ENCODE measurements at places on chromosomes 12 and 14.

DNA sequence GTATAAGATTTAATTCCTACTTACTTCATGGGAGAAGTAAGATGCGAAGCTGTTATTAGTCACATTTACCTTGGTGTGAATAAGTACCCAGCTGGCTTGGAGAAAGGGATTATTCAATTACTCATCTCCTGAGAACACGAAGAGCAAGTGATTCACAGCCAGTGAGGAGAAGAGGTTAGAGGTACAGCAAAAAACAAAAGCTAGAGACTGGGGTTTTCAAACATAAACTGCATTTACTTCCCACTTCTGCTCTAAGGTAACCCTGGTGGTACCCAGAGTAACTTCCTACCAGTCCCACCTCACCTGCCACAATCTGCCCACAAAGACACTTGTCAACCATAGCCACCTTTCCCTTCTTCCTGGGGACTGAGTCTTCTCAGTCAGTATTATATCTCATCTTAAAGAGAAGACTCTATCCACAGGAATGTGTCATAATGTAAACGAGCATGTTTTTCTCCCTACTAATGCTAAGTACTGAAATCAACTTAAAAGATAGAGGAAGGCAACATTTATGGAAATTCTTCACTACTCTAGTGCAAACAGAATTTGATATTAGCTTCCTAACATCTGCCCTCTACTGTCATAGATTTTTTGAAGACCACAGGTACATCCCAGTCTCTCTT, 6.0 kb upstream of the IL22 start:
- no peak for DNase-seq

GRCh38 chr12:51841727-51842126, 6.8 kb downstream of the FIGNL2 start:
- no peak for DNase-seq

DNA sequence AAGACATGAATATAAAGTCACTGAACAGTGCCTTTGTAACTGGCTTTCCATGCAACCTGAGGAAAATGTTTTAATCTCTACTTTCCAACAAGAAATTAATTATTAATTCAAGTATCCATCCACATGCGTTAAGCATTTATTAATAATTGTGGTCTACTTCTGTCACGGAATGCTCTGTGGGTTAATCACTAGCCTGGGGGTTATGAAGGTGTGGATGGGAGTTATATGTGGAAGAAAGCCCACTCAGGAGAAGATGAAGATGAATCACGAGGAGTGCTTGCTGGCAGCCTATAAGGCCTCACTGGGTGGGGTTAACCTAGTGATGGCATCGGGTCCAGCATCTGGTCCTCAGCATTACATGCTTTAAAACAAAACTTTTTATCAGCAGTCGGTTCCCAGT, 99.5 kb upstream of the AVPR1A start:
- no peak for DNase-seq

- DNase-seq: no peak
Measured at GRCh38 chr14:29672831-29673230, 254.8 kb downstream of the PRKD1 start.

DNA sequence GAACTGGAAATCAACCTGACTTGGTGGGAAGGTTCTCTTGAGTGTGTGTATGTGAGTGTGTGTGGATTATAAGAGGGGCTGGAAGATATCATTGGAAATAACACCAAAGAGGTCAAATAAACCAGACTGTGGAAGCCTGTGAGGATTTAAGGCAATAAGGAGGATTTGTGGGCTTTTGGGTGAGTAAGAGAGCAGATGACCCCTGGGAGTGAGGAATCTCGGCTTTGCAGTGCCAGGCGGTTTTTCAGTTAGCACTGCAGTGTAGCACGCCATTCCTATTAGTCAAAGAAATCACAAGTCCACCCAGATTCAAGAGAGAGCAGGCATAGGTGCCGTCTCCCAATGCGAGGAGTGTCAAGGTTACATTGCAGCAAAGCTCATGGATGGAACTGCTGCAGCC, 63.3 kb downstream of the CALM1 start:
- no peak for DNase-seq

- no peak for DNase-seq
Measured at GRCh38 chr14:74579447-74580274, 32.4 kb downstream of the LTBP2 start.

DNA sequence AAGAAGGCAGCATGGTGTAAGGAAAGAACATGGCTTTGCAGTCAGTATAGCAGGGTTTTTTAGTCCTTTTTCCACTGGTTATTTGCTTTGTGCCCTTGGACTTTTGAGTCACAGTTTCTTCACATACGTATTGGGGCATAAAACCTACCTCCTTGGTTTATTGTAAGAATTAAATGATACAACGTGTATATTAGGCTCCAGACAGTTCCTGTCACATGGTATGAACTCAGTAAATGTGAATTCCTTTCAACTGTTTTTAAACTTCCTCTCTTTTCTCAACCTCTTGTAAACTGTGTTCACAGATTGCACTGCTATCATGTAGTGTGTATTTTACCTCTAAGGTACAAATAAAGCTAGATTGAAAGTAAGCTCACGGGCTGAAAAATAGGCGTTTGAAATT, 29.5 kb downstream of the MSRB3 start:
- no peak for DNase-seq

- no peak for DNase-seq
Measured at GRCh38 chr14:35419429-35419841, 14.9 kb upstream of the NFKBIA start.

DNA sequence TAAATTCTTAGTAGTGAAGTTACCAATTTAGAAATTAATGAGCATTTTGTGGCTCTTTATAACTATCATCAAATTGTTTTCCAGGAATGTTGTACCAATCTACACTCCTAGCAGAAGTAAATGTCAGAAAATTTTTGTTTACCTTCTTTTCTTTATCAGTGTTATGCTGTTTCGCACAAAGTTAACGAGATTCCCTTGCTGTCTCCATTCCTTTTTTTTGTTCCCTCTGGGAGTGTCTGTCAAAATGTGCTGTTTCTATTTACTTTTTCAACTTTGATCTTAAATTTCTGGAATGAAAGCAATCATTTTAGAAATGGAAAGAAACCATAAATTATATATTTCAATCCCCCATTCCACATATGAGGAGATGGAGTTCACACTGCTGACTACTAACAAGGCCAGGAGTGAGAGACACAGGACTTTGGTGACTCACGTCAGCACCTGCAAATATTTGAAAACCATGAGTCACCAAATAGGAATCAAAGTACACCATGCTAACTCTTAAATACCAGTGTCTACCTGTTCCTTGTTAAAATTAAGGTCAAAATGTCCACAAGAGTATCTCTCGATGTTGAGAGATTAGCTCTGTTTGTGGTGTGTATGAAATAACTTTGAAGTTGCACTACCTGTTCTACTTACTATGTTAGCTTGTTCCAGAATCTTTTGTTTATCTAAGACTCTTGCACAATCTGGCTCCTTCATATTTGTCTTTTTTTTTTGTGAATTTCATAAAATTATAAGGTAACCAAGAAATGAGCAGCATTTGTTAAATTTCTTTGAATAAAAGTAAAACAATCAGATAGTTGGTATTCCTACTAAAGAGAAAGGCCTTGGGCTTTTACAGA, 106.0 kb downstream of the RMST start:
- no peak for DNase-seq

DNA sequence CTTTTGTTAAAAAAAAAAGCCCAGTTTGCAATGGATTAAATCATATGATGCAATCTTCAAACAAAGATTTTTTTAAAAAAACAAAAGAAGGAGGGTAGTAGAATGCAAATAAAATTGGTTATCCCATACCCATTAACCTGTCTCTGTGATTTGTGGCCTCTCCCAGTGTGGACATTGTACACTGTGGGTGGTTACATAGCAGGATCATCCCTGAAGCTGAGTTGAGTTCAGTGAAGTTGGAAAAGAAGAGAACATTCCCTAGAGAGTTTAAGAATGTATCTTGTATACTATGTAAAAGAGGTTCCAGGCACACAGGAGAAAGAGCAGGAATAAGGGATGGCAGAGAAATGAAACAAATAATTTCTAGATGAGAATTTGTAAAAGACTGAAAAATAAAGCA, 142.4 kb upstream of the SLC16A7 start:
- DNase-seq: no peak

DNA sequence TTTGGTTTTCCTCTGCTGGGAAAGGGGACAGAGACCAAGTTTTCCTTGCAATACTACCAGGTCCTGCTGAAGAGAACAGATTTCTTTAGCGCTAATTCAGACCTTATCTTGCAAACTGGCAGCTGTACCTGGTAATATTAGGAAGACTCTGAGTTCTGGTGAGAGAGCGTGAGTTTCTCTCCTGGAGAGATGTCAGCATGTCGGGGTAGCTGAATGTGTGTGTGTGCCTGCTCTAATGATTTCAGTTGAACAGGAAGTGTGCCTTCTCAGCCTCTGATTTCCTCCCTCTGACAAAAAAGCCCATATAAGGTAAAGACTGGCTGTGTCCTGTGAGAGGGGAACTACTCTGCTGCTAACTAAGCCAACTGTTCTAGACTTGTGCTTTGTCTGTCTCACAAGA, 10.3 kb upstream of the ERP27 start:
- no peak for DNase-seq

DNA sequence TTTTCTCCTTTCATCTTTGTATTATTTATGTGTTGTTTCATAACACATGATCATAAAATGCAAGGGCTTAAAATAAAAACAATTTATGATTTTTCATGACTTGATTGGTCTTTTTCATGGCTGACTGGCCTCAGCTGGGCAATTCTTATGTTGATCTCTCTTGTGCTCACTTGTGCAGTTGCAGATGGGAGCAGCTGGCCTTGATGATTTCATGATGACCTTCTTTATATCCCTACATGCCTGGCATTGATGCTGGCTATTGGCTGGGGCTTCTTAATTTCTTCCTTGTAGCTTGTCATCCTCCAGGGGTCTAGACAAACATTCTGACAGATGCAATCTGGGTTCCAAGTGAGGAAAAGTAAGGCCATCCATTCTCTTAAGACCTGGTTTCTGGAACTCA, 1832.8 kb upstream of the FLRT2 start:
- DNase-seq: no peak

DNA sequence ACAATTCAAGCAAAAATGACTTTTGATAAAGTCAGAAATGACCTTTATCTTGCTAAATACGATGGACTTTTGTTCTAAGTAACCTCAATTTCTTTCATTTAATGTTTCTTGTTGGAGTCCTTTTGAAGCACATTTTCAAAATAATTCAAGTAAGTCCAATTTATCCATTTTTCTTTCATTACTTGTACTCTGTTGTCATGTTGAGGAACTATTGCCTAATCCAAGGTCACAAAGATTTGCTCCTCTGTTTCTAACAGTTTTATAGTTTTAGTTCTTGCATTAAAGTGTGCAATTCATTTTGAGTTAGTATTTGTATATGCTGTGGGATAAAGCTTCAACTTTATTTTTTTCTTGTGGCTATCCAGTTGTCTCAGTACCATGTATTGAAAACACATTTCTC, 66.7 kb downstream of the CCER1 start:
- DNase-seq: no peak

GRCh38 chr14:68586896-68587751, 205.7 kb downstream of the ZFP36L1 start:
- DNase-seq: no peak

- DNase-seq: no peak
Measured at GRCh38 chr12:43655586-43655985, 103.0 kb downstream of the PUS7L start.

DNA sequence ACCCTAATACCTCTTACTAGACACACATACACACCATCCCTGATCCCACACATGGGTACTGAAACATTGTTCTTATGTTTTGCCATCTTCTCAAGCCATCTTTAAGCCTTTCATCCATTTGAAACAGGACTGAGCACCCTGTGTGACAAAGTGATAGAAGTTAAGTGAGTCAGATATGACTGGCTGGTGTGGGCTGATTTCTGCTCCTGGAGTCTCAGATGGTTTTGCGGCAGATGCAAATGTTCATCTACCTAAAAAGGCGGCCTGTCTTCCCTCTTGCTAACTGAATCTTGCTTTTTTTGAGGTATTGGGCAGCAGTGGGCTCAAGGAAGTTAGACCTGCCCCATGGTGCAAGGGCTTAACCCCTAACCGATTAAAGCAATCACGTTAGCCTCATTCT, 30.4 kb upstream of the PKP2 start:
- no peak for DNase-seq

- no peak for DNase-seq
Measured at GRCh38 chr12:11886339-11886738, 184.4 kb upstream of the BCL2L14 start.

- DNase-seq: no peak
Measured at GRCh38 chr12:118064608-118065007, 3.6 kb upstream of the WSB2 start.

GRCh38 chr12:78406828-78407227, 457.7 kb upstream of the SYT1 start:
- no peak for DNase-seq

GRCh38 chr12:40248585-40249297, 23.9 kb downstream of the LRRK2 start:
- no peak for DNase-seq

GRCh38 chr12:57523706-57524614, 1.3 kb downstream of the MBD6 start:
- DNase-seq: no peak

DNA sequence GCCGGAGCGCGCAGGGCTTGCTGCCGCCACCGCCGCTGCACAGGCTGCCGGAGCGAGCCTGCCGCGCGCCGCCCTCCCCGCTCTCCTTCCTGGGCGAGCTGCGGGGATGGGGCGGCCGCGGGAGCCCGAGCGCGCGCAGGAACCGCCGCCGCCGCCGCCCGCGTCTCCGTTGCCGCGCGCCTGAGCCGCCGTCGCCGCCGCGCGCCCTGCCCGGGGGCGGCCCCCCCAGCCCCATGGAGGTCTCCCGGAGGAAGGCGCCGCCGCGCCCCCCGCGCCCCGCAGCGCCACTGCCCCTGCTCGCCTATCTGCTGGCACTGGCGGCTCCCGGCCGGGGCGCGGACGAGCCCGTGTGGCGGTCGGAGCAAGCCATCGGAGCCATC, 352 bp downstream of the PLXNC1 start:
- no peak for DNase-seq

DNA sequence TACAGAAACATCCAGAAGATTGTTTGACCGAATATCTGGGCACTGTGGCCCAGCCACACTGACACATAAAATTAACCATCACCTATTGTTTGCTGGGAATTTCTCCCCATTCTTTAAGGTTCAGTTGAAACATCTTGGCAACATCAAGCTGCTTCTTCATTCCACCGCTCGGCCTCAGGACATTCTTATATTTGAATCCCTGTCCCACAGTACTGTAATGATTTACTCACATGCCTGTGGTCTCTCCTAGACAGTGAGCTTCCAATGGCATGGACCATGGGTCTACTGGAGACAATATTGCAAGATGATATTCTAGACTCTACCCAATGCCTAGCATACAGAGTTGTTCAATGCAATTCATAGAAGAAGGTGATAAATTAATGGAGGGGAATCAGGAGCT, 56.1 kb downstream of the EMP1 start:
- DNase-seq: no peak

DNA sequence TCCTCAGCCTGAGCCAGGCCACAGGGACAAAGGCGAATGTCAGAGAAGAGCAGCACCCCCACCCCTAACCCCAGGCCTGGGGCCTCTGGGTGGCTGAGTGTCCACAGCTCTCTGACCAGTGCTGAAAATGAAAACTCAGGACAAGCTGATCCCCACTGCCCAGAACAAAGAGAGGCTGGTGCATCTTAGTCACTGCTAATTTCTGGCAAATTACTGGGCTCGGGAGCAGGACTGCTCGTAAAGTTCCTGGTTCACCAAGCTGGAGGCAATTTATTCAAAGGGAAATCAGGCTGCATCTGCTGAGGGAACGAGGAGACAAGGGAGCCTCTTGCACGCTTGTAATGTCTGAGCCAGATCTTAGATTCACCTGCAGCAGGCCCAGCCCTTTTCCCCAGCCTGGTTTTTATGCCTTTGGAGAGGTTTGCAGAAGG, 43.2 kb downstream of the CALM1 start:
- DNase-seq: no peak

Data from C1 segment of cervical spinal cord (tissue), 14 donors.